ENCODE measurements at places on chromosomes 4 and X.
A peak's percentile ranks its signal among the peaks of the same experiment; 100 is the strongest.

GRCh38 chrX:150408561-150408960 lies 45.4 kb downstream of the MAMLD1 start:
- no peak overlapping the region for H3K4me3 ChIP-seq
- H3K4me1 ChIP-seq: peaks cover 18% of the 10 kb centered on the region
- no peaks in the 10 kb centered on the region for H3K27me3 ChIP-seq
- H3K36me3 ChIP-seq: no peaks in the 10 kb centered on the region
- no peak overlapping the region for H3K27ac ChIP-seq
- DNase-seq: no peak

DNA sequence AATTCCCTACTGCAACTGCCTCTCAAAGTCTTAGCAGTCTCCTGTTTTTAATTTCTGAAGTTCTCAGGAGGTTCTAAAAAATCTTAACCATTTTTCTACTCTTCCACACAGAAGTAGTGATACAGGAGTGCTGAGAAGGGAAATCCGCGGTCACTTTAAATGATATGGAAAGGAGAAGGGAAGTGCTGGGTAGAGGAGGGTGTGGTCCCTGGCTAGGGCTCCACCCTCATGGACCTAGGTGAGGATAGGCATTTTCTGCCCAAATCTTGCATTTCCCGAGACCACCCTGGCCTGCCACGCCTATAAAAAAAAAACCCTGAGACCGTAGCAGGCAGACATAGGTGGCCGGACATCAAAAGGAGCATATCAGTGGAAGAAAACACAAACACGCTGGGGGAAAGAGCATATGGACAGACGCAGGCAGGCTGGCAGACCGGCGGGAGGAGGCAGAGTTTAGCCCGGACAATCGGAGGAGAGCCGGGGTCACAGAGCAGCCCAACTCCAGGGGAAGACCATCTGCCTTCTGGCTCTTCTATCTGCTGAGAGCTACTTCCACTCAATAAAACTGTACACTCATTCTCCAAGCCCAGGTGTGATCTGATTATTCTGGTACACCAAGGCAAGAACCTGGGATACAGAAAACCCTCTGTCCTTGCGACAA lies 85.7 kb downstream of the POU3F4 start:
- no peaks in the 10 kb centered on the region for H3K4me1 ChIP-seq
- H3K27me3 ChIP-seq: no peaks in the 10 kb centered on the region
- H3K36me3 ChIP-seq: no peaks in the 10 kb centered on the region

- H3K27me3 ChIP-seq: peaks cover 6% of the 10 kb centered on the region
- DNase-seq: no peak
- H3K36me3 ChIP-seq: no peaks in the 10 kb centered on the region
These were observed 75.5 kb upstream of the SLC39A8 start for GRCh38 chr4:102420563-102421398.

DNA sequence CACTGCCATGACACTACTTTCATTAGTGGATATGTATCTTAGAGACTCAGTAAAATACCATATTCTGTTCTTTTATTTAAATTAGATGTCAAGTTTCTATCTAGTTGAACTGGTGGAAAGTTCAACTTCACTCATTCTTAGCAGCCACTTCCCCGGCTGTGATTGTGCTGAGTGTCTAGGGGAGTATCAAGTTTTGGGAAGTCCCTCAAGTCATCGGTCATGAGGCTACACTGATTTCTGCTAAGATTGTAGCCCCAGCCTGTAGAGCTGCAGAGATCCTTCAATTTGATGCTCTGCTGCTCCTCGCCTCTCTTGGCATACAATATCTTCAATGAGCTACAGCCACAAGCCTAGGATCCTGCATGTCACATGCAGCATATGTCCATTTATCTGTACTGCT lies 53.9 kb downstream of the DMP1 start:
- H3K27me3 ChIP-seq: peaks cover 37% of the 10 kb centered on the region
- DNase-seq: no peak
- no peak overlapping the region for H3K4me3 ChIP-seq
- no peaks in the 10 kb centered on the region for H3K36me3 ChIP-seq
- H3K27ac ChIP-seq: no peak overlapping the region

DNA sequence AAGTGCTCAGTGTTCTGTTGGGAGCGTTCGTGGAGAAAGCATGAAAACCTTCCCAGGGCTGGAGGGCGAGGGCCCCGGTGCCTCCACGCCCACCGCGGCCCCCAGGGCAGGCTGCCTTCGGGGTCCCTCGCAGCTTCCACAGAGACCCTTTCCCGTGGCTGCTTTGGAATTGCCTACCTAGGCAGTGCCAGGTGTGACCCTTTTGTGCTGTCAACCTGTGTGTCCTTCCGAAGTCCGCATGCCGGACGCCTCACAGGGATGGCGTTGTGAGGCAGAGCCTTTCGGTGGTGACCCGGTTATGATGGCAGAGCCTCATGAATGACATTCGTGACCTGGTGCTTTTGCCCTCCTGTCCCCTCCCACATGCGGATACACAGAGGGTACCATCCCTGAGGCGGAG lies 17.4 kb downstream of the TMEM175 start:
- no peaks in the 10 kb centered on the region for H3K36me3 ChIP-seq
- no peak overlapping the region for H3K27ac ChIP-seq
- H3K4me1 ChIP-seq: peaks cover 9% of the 10 kb centered on the region
- no peak for DNase-seq

DNA sequence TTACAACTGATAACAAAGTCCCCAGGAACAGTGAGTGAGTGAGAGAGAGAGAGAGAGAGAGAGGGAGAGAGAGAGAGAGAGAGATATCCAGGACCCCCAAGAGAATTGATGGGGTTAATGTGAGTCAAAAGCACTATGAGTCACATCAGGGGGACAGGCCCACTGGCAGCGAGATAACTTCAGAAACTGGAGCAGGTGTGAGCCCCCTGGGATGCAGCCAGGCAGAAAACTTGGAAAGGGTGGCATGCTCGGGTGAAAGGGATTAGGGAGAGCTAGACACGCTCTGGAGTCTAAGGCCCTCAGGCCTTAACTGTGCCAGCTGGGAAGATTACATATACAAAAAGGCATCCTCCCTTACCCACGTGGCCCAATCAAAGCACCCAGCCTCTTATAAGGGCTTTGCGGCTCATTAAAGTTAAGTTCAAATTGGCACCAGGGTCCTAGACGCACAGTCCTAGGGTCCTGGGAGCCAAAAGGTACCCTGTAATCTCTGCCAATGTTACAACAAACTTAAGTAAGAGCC lies 841 bp downstream of the ACOT9 start:
- H3K4me3 ChIP-seq: peak overlapping the region; percentile 88
- H3K36me3 ChIP-seq: no peaks in the 10 kb centered on the region
- peaks cover 21% of the 10 kb centered on the region for H3K4me1 ChIP-seq
- DNase-seq: no peak
- H3K27me3 ChIP-seq: no peaks in the 10 kb centered on the region
- peak overlapping the region; percentile 87 for H3K27ac ChIP-seq

- no peaks in the 10 kb centered on the region for H3K4me1 ChIP-seq
- no peaks in the 10 kb centered on the region for H3K27me3 ChIP-seq
- H3K4me3 ChIP-seq: no peak overlapping the region
These were observed 142.7 kb upstream of the NALF2 start for GRCh38 chrX:69361311-69361845.

DNA sequence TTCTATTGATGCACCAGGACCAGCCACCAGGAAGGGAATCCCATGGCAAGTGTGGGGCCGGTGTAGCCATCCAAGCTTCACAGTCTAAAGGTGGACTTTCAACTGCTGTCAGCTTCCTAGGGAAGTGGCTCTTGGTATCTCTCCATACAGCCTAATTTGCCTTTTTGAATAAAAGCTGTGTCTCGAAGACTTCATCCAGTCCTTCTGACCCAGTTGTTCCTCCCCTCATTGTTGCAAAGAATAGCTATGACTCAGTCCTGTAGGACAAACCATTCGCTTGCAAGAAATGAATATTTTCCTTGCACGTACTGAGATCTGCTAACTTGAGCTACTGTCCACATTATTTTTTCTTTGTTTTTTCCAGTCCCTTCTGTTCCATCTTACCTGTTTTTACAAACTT lies 145.1 kb upstream of the CTSO start:
- no peak for DNase-seq
- no peak overlapping the region for H3K27ac ChIP-seq
- no peaks in the 10 kb centered on the region for H3K36me3 ChIP-seq
- H3K27me3 ChIP-seq: no peaks in the 10 kb centered on the region
- no peak overlapping the region for H3K4me3 ChIP-seq

- H3K4me3 ChIP-seq: no peak overlapping the region
- H3K27me3 ChIP-seq: no peaks in the 10 kb centered on the region
- no peaks in the 10 kb centered on the region for H3K36me3 ChIP-seq
- DNase-seq: no peak
- peak overlapping the region; percentile 27 for H3K27ac ChIP-seq
These were observed 3.3 kb downstream of the COQ2 start for GRCh38 chr4:83281307-83281706.

DNA sequence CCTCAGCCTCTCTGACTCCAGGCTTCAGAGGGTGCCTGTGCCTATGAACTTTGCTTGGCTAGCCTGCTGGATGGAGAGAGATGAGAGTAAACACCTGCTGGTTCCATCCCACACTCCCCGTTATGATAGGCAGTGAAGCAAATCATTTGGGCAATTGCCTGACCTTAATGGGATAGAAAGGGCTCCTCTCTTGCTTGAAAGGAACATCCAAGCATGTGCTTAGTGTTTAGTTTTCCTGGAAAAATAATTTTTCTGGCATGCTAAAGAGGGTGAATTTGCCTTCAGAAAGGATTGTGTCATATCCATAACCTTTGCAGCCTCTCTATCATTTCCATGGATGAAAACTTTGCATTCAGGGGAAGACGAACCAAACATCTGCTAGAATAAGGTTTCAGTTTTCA lies 10.8 kb downstream of the PLAC1 start:
- H3K27ac ChIP-seq: no peak overlapping the region
- H3K4me1 ChIP-seq: no peaks in the 10 kb centered on the region
- no peak for DNase-seq
- H3K4me3 ChIP-seq: no peak overlapping the region
- peaks cover 10% of the 10 kb centered on the region for H3K27me3 ChIP-seq

All from T-helper 17 cell (primary cell).